ENCODE measurements at places on chromosomes 11 and 22.

GRCh38 chr11:106231591-106231990, 154.1 kb downstream of the AASDHPPT start:
- DNase-seq: no peak

- no peak for DNase-seq
Observed at GRCh38 chr11:19679952-19680828, 32.4 kb upstream of the NAV2 start.

- no peak for DNase-seq
Observed at GRCh38 chr11:3000032-3000961, 8.2 kb upstream of the NAP1L4 start.

GRCh38 chr11:63906585-63906984, 10.4 kb downstream of the RCOR2 start:
- no peak for DNase-seq

- DNase-seq: no peak
Observed at GRCh38 chr22:46731246-46732040, 6.6 kb downstream of the CERK start.

DNA sequence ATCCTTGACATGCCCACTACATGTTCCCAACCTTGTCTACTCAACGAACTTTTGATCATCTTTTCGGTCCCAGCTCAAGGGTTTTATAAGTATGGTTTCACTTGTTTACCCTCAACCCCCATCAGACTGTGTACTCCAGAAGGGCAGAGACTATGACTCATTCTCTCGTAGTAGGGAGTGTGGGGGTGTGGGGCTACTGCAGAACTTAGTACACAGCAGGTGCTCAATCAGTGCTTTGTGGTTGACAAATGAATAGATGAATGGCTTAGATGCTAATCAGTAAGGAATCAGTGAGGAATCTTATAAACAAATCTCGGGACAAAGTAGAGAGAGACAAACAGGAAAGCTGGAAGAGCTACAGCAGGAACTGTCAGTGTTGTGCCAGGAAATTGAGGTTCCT, 151.7 kb upstream of the PLET1 start:
- DNase-seq: no peak

- no peak for DNase-seq
Observed at GRCh38 chr22:38479096-38479837, 11.4 kb downstream of the KDELR3 start.
